T-helper 9 cell (primary cell): ENCODE measurements at places on chromosomes 1 and 21.

- DNase-seq = no peak
These were observed 30.0 kb downstream of the SOX13 start for GRCh38 chr1:204102739-204103430.

GRCh38 chr21:17436626-17437111, 76.2 kb upstream of the CXADR start:
- DNase-seq = no peak

DNA sequence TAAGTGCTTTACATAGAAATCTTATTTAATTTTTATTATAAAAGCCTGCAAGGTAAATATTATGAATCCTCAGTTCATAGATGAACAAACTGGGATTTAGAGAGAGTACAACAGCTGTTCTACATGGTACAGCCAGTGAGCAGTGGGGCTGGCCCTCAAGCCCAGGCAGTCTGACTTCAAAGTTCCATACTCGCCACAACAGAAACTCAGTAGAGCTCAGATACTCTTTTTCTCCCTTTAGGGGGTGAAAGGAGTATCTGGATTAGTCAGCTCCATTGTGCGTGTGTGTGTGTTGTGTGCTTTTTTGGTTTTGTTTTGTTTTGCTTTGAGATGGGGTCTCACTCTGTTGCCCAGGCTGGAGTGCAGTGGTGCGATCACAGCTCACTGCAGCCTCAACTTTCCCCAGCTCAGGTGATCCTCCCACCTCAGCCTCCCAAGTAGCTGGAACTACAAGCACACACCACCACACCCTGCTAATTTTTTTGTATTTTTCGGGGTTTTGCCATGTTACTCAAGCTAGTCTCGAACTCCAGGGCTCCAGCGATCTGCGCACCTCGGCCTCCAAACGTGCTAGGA, 378.5 kb downstream of the SMYD3 start:
- no peak for DNase-seq

- no peak for DNase-seq
These were observed 30.5 kb downstream of the TMCC2 start for GRCh38 chr1:205258261-205258691.

- DNase-seq = no peak
These were observed 836 bp upstream of the PRCC start for GRCh38 chr1:156766298-156767100.

DNA sequence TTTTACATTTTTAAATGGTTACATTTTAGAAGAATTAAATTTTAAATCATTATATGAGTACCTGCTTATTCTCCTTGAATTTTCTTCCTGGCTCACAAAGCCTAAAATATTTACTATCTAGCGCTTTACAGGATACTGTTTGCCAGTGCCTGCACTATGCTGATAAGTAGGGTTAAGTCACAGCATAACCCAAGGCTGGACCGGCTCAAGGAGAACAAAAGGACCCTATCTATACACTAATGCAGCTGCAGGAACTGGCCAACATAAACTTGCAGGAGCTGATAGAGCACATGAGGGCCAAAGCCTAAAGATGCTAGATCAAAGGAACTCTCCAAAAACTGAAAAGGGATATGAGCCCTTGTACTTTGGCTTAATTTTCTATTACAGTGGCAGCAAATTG, 1086.9 kb upstream of the TMPRSS15 start:
- no peak for DNase-seq

DNA sequence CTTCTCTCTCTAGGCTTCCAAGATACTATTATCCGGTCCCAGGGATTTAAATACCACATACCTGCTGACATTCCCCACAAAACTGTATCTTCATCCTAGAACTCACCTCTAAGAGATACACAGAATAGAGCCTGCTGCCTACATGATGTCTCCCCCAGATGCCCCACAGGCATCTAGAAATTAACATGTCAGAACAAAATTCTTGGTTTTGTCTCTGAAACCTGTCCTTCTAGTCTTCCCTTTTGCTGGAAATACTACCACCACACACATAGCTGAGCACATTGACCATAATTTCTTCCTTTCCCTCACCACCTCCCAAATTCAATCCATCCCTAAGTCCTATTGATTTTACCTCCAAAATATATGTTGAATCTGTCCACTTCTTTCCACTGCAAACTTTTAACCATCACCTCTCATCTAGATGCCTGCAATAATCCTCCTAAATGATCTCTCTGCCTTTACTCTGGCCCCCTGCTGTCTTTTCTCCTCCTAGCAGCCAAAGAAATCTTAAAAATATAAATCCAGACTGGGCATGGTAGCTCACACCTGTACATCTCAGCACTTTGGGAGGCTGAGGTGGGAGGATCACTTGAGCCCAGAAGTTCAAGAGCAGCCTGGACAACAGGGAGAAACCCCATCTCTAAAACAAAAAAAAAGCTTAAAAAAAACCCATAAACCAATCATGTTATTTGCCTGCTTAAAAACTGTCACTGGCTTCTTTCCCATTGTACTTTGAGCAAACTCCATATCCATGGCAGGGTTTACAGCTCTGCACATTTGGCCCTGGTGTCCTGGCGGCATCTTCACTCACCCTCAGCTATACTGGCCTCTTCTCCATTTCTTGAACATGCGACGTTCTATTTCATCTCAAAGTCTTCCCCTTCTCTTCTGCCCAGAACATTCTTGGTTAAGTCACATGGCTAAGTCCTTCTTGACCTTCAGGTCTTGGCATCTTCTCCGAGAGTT, 6.2 kb upstream of the FAM76A start:
- DNase-seq = no peak

GRCh38 chr21:32044205-32045180, 171.7 kb downstream of the HUNK start:
- no peak for DNase-seq

DNA sequence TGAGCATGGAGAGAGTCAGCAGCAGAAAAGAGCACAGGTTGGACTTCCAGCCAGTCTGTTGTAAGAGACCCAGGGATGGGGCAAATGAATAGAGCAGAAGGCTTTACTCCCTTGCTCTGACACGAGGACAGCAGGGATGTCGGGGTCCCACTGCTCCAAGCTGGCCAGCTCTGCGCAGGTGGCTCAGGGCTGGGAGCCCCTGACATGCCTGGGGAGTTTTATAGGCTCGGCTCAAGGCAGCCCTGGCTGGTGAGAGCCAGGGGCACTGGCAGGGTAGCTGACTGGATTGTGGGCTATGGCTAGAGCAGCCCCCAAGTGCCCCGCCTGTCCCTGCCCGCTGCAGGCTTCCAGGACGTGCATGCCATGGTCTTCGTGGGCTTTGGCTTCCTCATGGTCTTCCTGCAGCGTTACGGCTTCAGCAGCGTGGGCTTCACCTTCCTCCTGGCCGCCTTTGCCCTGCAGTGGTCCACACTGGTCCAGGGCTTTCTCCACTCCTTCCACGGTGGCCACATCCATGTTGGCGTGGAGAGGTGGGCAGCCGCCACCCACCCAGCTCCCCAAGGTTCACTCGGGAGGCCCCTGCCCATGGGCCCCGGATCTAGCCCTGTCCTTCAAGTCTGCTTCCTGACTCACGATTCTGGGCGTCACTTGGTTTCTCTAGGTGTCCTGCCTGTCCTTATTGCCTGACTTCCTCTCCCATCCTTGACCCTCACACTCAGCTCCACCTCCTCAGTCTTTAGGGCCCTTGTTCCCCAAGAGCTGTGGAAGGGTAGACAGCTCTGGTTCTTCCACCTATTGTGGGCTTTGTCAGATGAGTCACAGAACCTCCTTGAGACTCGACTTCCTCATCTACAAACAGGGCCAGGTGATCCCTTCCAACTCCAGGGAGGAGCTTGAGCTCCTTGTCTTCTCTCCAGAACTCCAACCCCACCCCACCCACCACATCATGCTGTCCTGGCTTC, 8.2 kb downstream of the RHBG start:
- DNase-seq = no peak

DNA sequence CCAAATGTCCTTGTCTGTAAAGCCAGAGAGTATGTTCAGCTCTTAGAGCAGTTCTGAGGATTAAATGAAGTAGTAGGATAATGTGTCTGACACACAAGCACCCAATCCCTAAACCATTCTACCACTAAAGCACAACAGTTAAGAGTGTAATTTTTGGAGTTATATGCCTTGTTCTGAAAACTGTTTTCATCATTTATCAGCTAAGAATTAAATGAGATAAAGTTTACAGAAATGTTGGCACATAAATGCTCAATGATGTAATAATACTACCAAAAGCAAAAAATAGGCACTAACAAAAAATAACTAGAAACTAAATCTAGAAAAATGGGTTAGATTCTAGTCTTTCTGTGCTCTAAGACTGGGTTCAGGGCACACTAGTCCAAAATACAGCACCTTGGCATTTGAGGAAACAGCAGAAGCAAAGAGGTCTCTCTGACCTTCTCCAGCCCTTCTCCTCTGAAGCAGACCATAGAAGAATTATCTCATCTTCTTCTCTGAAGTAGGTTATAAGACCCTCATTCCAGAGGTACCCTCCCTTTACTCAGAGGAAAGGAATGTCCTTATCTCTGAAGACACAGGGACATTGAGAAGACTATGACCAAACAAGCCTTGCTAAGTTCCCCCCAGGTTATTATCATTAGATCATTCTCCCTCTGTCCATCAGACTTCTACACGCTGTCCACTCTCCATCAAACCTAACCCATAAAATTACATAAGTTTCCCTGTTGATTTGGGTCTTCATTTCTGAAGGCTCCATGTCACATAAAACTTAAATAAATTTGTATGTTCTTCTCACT, 20.6 kb downstream of the ABL2 start:
- DNase-seq = no peak

DNA sequence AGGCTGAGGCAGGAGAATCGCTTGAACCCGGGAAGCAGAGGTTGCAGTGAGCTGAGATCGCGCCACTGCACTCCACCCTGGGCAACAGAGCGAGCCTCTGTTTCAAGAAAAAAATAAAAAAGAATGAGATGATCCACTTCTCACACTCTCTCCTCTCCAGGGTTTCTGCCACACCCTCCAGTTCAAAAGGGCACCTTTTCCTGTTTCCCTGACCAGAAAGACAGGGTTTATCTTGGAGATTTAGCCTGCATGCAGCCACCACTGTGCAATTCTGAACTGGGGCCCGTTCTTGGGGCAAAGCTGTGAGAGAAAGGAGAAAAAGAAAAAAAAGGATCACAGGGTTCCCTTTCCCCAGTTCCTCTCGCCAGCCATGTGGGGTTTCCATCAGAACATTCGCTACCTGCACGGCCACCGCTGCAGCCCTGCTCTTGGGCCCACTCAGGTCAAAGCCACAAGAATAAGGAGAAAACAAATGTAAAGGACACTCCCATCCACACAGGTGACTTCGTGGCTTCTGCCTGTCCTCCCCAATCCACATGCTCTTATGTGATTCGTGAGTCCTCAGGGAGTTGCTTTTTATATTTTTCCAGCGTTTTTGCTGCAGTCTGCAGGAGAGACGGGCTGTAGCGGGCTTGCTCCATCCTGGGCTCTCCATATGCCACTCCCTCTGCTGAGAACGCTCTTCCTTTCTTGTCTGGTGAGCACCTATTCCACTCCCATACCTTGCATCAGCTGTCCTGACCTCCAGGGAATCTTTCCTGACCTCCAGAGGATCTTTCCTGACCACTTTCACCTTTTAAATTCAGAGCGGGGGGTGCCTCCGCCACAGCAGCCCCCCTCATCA, 26.4 kb downstream of the GNG4 start:
- no peak for DNase-seq

GRCh38 chr1:160113407-160113806, 2.2 kb upstream of the ATP1A2 start:
- DNase-seq = no peak

GRCh38 chr21:43352568-43353281, 74.2 kb downstream of the SIK1 start:
- no peak for DNase-seq

DNA sequence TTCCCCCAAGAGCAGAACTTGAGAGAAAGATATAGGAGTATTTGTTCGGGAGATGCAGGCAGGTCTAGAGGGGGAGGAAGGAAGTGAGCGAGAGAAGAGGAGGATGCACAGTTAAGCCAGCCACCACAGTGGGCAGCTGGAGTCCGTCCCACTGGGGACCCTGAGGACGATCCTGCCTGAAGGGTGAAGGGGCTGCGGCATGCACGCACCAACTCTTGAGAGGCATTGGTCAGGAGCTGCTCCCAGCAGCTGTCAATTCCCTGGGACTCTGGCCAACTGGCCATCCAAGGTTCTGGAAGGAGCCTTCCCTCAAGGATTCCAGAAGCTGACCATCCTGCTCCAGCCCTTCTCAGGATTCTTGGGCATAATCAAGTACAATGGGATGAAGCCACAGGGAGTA, 246.9 kb downstream of the MATN1 start:
- DNase-seq = no peak

GRCh38 chr1:229539863-229540506, 18.5 kb downstream of the ABCB10 start:
- no peak for DNase-seq

- DNase-seq = no peak
These were observed 6.9 kb upstream of the KNCN start for GRCh38 chr1:46558141-46558963.

- no peak for DNase-seq
These were observed 126.1 kb downstream of the CACHD1 start for GRCh38 chr1:64595871-64596515.

DNA sequence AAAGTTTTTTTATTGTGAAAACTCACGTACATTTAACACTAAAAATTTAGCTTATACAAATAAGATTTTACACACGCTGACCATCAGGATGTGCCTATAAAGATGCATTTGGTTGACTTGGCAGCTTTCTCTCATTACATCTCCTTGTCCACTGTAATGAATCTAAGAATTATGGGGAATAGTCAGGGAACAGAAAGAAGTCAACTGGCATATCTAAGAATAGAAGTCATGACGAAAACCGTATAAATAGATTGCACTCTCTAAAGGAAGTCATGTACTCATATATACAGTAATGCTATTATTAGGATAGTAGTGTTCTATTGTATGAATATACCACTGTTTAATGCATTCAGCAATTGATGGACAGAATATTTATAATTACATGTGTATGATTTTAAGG, 575.8 kb upstream of the B3GALT2 start:
- DNase-seq = no peak

- DNase-seq = no peak
These were observed 44.2 kb downstream of the PRDM16 start for GRCh38 chr1:3113047-3113740.

GRCh38 chr1:43276673-43277072, 6.9 kb downstream of the TMEM125 start:
- no peak for DNase-seq

DNA sequence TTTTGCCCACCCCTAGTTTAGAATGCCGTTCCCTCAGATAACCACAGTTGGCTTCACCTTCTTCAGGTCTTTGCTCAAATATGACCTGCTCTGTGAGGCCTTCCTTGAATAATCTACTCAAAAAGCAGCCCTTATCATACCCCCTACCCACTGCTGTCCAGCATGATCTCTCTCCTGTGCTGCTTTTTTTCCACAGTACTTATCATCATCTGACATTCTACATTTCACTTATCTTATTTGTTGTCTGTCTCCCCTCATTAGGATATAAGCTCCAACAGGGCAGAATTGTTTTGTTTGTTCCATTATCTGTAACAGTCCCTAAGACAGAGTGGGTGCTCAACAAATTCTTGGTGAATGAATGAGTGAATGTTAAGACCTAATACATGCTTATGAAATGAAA, 18.1 kb downstream of the USP24 start:
- no peak for DNase-seq

DNA sequence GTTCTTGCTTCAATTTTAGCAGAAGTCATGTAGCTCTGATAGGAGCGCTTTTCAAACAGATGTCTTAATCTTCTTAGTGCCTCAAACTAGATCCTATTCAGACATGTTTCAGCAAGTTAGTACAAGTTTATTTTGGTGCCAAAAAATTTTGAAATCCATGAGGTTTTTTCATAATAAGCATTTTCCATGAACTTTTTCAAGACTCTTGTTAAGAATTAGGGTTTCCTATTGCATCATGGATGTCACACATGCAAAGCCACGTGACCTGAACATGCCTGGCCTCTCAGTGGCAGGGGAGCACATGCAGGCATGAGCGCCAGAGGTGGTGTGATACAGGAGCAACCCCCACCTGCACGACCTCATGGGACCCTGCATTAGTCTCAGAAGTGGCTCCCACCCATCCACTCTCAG, 67.6 kb downstream of the POFUT2 start:
- DNase-seq = no peak
